ENCODE measurements at places on chromosomes 6 and 20. TPM values are rescaled to one million over a fixed set of nuclear protein-coding genes. Genes with fewer than 3 reads are reported as not detected.

The C2 gene
- 0.66 TPM for total RNA-seq

The ARID1B gene
- 14.6 TPM for total RNA-seq

The GJA10 gene
- total RNA-seq: not detected

The MYBL2 gene
- total RNA-seq: 75.8 TPM

The C6orf163 gene
- 0.24 TPM for total RNA-seq

The HRH3 gene
- total RNA-seq: not detected

The PRL gene
- total RNA-seq: not detected

The RSPH9 gene
- 0.24 TPM for total RNA-seq

The LY6G6D gene
- total RNA-seq: not detected

The LMBRD1 gene
- total RNA-seq: 12.6 TPM

The C6orf141 gene
- 25.8 TPM for total RNA-seq

The ADGB gene
- not detected for total RNA-seq

The RAB44 gene
- not detected for total RNA-seq

The SDC4 gene
- 134 TPM for total RNA-seq

The NRN1 gene
- total RNA-seq: 0.79 TPM

The PAX1 gene
- total RNA-seq: not detected

The DZANK1 gene
- total RNA-seq: 2.9 TPM

The COL21A1 gene
- total RNA-seq: 0.81 TPM

The TPD52L1 gene
- 45.2 TPM for total RNA-seq

The TMEM244 gene
- not detected for total RNA-seq
